ENCODE measurements at places on chromosomes 7 and 10.

DNA sequence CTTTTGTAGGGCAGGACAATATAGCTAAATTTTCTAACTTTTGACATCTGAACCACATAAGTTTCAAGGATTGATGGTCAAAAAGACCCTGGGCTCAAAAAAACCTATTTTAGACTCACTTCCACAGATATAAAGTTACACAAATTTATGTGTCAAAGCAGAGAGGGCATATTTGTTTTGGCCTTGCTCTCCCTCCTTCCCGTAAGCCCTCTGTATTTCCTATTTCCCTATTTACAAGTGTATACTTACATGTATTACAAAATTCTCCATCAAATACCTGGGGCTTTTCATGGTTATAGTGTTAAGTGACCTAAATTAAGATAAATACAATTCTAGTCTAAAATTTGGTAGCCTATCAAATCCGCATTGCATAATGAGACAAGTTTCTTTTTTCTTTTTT lies 2.6 kb downstream of the KDM7A start:
- DNase-seq = no peak

GRCh38 chr7:71361451-71362032 lies 229.6 kb downstream of the GALNT17 start:
- no peak for DNase-seq

- DNase-seq = no peak
Measured at GRCh38 chr7:33066771-33067170, 4.2 kb upstream of the NT5C3A start.

GRCh38 chr10:11161096-11161495 lies 143.4 kb downstream of the CELF2 start:
- no peak for DNase-seq

- DNase-seq = no peak
Measured at GRCh38 chr7:66894463-66895080, 26.5 kb upstream of the TMEM248 start.

GRCh38 chr7:134632937-134633540 lies 13.6 kb upstream of the BPGM start:
- peak; percentile 17 for DNase-seq

GRCh38 chr7:158606129-158606528 lies 18.5 kb upstream of the PTPRN2 start:
- no peak for DNase-seq

- no peak for DNase-seq
Measured at GRCh38 chr7:141362580-141363435, 188.4 kb upstream of the AGK start.

GRCh38 chr10:127119936-127120335 lies 76.5 kb downstream of the INSYN2A start:
- no peak for DNase-seq

Data from effector CD4-positive, alpha-beta T cell (primary cell).